ENCODE measurements at places on chromosomes 5 and 9.

DNA sequence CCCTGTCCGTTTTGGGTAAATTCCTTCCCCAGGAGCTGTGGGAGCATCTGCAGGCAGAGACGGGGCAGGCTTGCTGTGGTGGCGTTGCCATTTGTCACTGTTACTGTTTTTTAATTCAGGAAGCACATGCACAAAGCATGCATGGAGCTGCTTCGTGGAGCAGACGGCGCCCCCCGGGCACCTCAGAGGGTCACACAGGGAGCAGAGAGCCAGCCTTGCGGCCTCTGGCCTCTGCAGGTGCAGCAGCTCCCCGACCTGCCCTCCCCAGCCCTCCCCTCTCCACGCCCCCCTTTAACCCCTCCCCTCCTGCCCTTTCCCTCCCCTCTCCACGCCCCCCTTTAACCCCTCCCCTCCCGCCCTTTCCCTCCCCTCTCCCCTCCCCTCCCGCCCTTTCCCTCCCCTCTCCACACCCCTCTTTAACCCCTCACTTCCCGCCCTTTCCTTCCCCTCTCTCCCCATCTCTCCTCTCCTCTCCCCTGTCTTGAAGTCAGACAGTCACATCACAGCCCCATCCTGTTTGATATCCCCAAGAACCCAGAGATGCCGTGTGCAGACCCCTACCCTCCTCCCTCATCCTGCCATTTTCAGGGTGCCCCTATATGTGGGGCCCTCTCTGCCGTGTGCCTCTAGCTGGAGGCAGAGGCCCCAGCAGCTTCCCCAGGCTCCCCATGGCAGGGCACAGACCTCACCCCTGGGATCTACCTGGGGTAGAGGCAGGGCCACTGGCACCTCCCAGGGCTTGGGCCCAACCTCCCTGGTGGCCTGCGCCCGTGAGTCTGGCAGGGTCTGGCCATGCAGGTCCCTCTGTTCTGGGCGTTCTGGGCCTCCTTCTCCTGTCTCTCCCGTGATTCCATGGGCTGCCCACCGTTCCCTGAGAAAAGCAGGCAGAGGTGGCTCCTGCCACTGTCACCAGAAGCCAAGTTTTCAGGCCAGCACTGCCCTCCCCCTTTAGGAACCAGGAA, 29.6 kb upstream of the UBAC1 start:
- no peak overlapping the region for H3K27ac ChIP-seq
- no peak overlapping the region for H3K4me3 ChIP-seq
- peak; percentile 64 for DNase-seq
- no peaks in the 10 kb centered on the region for H3K36me3 ChIP-seq
- peaks cover 23% of the 10 kb centered on the region for H3K4me1 ChIP-seq

- H3K27me3 ChIP-seq = no peaks in the 10 kb centered on the region
- peaks cover 21% of the 10 kb centered on the region for H3K4me1 ChIP-seq
- no peak overlapping the region for H3K4me3 ChIP-seq
- DNase-seq = no peak
These were observed 65.9 kb downstream of the SEMA5A start for GRCh38 chr5:9479990-9480389.

DNA sequence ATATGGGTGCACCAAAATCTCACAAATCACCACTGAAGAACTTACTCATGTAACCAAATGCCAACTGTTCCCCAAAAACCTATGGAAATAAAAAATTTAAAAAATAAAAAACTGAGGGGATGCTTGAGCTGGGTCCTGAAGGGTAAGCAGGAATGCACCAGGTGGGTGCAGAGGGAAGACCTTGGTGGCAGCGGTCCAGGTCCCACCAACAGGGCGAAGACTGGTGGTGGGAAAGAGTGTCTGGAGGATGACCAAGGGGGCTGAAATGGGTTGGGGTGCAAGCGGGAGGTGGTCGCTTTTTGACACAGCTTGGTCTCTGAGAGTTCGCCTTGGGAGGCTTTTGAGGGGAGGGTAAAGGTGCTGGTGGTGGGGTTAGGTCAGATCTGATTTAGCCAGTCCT, 3.3 kb upstream of the DAB2IP start:
- H3K4me1 ChIP-seq = peaks cover 62% of the 10 kb centered on the region
- H3K27ac ChIP-seq = no peak overlapping the region
- no peak for DNase-seq
- H3K27me3 ChIP-seq = peaks cover 9% of the 10 kb centered on the region
- no peaks in the 10 kb centered on the region for H3K36me3 ChIP-seq
- no peak overlapping the region for H3K4me3 ChIP-seq

DNA sequence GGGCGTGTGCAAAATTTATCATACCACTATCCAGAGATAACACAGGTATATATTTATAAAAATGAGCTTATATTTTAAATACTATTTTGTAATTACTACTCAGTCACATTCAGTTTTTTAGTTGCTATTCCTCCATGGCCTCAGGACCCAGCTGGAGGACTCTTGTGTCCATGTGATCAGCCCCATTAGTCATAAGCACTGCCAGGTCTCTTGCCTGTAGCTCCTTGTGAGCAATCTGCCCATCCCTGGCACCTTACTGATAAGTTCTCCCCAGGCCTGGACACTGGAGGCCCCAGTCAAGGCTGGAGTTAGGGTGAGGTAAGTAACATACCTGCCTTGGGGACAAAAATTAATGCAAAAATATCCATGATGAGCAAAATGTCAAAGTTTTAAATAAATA, 29.5 kb upstream of the ADRB2 start:
- H3K27ac ChIP-seq = no peak overlapping the region
- H3K4me3 ChIP-seq = no peak overlapping the region
- H3K36me3 ChIP-seq = no peaks in the 10 kb centered on the region
- H3K27me3 ChIP-seq = no peaks in the 10 kb centered on the region
- no peaks in the 10 kb centered on the region for H3K4me1 ChIP-seq
- DNase-seq = no peak

GRCh38 chr9:97307091-97307490, 368 bp upstream of the CCDC180 start:
- no peaks in the 10 kb centered on the region for H3K27me3 ChIP-seq
- H3K36me3 ChIP-seq = peaks cover 3% of the 10 kb centered on the region
- peak; percentile 99 for DNase-seq
- peak overlapping the region; percentile 62 for H3K4me3 ChIP-seq
- peak overlapping the region; percentile 93 for H3K27ac ChIP-seq

DNA sequence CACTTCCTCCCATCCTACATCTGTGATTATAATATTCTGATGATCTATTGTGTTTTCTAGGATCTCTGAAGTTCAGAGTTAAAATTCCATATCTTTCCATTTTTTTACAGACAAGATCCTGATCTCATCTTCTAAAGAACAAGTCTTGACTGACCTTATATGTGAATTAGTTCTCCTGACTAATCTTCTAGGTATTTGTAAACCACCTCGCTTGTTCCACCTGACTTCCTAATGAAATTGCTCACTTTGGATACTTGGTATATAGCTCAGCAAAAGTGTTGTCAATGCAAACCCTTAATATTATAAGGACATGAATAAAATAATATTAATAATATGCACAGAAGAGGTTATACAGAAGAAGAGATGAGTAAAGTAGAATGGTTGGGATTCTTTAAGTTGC, 68.2 kb upstream of the NR4A3 start:
- no peaks in the 10 kb centered on the region for H3K36me3 ChIP-seq
- H3K27ac ChIP-seq = no peak overlapping the region
- H3K27me3 ChIP-seq = no peaks in the 10 kb centered on the region
- no peak overlapping the region for H3K4me3 ChIP-seq

Measured in WTC11 (cell line).